G401 (cell line): ENCODE measurements at places on chromosomes 11 and 22. TPM values are rescaled to one million over a fixed set of nuclear protein-coding genes. Genes with fewer than 3 reads are reported as not detected.

Gene MYO7A
- 0.64 and 4.1 TPM in 2 replicates for total RNA-seq

GRCh38 chr11:33713856-33714398 is 13.3 kb upstream of the C11orf91 start:
- no peak for DNase-seq

GRCh38 chr22:41382098-41382578 is 396 bp downstream of the TEF start:
- DNase-seq = peak; percentile 65

- DNase-seq = peak; percentile 70
These were observed 158.8 kb upstream of the NAV2 start for GRCh38 chr11:19553683-19554333.

Gene EMID1
- 7.9 and 20.7 TPM in 2 replicates for total RNA-seq

DNA sequence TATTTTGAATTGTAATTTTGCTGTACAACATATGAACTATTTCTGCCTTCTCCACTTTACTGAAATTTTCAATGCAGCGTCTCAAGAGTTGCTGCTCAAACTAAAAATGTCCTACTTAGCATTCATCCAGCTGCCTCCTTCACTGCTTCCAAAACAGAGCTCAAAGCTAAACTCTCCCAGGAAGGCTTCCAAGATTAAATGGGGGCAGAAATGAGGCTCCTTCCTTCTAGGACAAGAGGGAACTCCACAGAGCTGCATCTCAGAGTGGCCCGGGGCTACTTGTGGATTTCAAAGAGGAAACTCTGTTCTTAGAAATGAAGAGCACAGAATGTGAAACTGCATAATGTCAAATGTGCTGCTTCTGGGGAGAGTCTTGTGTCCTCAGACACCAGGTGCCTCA is 295.9 kb upstream of the NCAM1 start:
- DNase-seq = peak; percentile 17

GRCh38 chr22:23086787-23087186 is 16.5 kb downstream of the GNAZ start:
- no peak for DNase-seq

DNA sequence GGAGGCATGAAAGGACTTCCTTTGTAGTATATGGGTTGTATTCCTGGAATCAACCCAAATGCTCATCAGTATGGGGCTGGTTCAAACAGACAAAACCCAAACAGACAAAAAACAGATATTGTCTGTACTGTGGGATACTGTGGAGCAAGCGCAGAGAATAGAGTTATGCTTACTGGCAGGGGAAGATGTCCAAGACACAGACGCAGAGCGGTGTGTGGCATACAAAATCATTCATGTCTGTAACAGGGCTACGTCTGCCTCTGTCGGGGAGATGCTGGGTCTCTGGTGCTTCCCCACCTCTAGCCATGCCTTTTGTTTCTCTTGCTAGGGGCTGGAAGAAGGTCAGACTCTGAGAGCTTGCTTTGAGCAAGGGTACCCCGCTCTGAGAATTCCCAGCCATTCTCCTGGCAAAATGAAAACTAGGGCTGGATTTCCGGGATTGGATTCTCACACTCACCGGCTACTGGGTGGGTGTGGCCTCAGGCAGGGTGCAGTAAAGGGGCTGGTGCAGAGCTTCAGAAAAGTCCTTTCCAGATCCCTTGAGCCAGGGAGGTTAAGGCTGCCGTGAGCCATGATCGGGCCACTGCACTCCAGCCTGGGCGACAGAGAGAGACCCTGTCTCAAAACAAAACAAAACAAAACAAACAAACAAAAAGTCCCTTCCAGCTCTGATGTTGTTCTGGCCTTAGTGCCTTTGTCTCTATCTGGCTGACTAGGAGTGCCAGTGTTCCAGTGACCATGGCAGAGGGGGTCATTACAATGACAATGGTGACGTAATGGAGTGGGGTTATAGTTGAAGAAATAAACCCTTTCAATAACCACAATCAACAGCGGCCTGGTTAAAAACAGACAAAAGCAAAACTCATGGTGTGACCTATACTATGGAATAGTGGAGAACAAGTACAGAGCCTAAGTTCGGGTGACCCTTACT is 2.9 kb upstream of the ABCC8 start:
- peak; percentile 87 for DNase-seq

Gene MUC2
- not detected in 2 replicates for total RNA-seq

DNA sequence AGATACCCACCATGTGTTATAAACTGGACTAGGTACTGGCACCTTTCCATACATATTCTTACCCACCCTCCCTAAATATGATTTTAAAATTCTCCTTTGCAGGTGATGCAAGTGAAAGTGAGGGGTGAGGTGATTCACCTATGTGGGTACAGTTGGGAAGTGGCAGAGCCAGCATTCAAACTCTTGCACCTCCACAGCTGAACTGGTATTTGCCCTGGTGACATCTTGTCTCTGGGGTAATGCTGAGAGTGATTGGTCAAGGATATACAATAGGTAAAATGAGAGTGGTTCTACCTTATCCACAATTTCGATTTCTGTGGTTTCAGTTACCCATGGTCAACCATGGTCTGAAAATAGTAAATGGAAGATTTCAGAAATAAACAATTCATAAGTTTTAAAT is 288.2 kb downstream of the MIAT start:
- no peak for DNase-seq

Gene PNPLA5
- not detected in 2 replicates for total RNA-seq

DNA sequence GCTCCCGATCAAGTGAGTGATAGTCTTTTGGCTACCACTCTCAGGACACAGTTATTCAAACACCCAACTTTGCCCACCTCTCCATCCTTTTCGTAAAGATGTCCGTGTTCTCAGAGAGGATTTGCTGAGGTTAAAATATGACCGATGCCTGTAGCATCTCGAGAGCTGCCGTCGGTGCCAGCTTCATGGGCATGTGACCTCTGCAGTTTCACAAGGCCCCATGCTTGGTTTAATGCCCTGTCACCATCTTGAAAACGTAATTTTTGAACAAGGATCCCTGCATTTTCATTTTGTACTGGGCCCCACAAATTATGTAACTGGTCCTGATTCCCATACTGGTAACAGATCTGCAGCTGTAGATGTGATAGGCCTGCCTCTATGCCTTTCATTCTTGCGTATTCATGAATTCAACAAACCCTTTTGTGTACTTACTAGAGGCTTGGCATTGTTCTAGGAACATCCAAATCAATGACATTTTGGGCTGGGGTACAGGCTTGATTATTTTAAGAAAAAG is 85.1 kb downstream of the BMAL1 start:
- DNase-seq = no peak

DNA sequence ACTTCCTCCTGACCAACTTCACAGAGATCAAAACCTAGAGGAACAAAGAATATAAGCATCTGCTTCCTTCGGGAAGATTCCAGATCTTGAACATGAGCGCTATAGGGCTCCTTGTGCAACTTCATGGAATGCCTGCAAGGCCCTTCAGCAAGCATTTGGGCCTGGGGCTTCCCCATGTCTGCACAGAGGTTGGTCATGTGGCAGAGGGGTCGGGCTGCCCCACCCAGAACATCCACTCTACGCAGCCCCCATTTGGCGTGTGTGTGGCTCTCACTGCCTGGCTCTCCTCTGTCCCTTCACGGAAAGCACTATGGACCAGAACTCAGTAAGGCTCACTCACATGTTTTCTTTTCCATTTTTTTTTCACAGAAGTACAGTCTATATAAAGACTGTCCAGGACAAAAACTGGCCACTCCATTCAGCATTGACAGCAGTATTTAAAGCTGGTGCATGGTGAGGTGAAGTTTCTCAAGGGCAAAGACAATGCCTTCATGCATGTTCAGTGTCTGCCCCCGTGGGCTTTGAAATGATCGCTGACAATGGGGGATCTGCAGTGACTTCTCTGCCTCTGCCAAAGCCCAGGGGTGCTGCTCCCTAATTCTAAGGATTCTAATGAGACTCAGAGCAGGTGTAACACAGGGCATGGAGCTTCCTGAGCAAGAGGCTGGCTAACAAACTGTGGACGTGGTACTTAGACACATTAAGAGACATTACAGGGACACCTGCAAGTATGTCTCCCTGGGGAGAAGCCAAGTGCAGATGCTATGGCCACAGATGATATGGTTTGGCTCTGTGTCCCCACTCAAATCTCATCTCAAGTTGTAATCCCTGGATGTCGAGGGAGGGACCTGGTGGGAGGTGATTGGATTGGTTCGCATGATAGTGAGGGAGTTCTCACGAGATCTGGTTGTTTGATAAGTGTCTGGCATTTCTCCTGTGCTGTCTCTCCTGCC is 66.5 kb upstream of the PITPNB start:
- no peak for DNase-seq

GRCh38 chr11:14544611-14545010 is 24.4 kb upstream of the PSMA1 start:
- no peak for DNase-seq

- no peak for DNase-seq
These were observed 16.8 kb downstream of the ANO3 start for GRCh38 chr11:26348776-26349175.
